ENCODE measurements at places on chromosomes 5 and 9.

DNA sequence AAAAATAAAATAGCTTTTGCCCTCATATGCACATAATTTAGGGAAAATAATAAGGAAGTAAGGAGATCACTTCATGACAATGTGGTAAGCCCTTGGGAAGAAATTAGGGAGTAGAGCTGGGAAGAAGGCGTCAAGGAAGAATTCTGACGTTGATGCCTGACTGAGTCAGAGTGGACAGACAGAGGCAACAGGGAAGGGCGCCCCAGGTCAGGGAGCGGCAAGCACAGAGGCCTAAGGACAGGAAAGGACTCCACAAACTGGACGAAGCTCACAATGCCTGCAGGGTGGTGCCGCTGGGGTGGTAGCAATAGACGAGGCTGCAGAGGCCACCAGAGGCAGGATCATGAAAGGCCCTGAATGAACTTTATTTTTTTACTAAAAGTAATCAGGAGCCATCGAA lies 7.6 kb downstream of the DRD1 start:
- DNase-seq: no peak

GRCh38 chr5:2738700-2739359 lies 12.6 kb downstream of the IRX2 start:
- DNase-seq: no peak

DNA sequence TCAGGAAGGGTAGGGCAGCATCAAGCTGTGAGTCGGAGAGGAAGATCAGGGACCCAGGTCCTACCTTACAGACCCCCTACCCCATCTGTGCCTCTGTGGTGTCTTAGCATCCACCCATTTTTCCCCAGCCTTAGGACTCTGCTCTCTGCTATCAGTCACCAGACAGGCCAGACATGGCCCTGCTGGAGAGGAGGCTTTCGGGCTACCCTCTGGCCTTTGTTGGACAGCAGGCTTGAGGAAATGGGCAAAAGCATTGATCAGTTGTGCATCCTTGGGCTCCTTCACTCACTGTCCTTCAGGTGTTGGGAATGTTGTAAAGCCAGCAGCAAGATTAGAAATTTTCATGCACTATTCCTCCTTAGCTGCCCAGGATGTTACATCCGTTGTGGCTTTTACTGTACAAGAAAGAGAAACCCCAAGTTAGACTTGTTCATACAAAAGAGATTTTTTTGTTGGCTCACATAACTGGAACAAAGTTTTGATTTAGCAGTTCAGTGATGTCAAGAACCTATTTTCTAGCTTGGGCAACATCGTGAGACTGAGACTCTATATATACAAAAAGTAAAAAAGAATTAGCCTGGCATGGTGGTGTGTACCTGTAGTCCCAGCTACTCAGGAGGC lies 17.4 kb upstream of the TNFAIP8 start:
- DNase-seq: no peak

DNA sequence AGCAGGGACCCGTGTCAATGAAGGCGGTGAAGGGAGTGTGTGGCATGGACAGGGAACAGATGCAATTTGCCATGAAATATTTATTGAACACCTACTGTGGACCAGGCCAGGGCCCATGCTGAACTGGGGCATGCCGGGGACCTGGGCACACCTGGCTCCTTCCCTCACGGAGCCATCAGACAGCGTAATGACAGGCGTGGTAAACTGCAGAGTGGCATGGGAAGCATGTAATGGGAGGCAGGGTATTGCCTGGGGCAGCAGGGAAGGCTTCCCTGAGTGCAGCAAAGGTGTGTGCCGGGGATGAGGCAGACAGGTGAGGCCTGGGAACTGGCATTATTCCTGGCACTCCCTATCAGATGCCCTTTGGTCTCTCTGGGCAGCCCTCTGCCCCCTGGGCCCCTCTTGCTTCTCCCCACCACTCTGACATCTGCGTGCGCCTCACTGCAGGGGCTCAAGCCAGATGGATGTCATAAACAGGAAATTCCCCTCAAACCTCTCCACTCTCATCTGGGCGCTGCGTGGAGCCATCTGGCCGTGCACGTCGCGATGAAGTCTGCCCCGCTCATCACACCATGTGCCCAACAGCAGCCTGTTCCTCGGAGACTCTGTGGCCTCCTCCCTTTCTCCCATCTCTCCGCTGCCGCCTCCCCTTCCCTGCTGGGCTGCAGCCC lies 67.6 kb downstream of the HMCN2 start:
- peak; percentile 47 for DNase-seq

DNA sequence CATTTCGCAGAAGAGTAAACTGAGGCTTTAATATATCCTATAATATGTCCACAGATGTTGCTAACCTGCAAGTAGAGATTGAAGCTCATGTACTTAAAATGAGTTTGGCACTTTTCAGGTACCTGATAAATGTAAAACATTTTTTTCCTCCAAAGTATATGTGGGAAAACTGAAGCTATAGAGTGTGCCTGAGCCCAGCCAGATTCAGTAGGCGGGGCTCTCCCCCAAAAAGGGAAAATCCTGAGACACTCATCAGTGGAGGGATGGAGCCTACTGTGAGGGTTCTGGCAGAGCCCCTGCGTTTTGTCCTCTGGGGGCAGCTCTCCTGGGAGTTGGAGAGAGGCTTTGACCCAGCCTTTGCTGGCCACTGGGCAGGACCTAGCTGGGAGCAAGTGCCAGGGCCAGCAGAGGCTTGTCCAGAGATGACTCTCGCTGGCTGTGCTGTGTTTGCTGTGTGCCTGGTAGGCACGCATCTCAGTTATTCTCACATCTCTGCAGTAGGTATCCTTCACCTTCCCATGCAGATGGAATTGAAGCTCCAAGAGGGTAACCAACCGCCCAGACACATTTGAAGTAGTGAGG lies 81.1 kb upstream of the SPRY4 start:
- DNase-seq: no peak

DNA sequence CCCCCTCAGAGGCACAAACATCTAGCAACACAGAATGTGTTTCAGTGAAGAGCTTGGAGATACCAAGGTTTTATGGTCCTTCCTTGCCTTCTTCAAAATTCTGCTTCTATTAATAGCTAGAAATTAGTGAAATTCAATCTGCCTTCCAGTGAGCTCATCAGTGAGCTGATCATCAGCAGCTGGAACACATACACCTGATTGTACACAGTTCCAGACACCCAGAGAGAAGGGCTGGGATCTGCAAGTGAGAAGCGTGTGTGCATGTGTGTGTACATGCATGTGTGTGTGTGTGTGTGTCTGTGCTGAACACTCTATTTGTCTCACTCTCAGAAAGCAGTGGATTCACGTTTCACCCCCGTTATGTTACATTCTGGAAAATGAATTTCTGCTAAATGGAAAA lies 28.5 kb downstream of the CFAP90 start:
- DNase-seq: no peak

DNA sequence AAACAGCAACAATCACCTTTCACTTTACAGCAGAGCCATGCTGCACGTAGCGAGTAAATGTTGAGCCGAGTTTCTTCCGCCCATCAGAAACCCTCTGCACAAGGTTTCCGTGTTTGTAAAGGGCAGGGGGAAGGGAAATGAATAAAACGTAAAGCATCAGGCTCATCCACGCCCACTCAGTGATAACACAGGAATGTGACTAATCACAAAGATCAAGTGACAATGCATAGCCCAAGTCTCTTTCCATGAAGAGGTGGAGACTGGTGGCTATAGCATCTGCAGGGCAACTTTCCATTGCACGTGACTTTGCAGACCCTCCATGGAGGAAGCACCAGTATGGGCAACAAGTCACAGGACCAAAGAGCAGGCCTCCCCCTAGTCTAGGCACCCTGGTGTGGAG lies 56.6 kb downstream of the CAMSAP1 start:
- DNase-seq: no peak
